ENCODE measurements at places on chromosomes 1 and 21.

DNA sequence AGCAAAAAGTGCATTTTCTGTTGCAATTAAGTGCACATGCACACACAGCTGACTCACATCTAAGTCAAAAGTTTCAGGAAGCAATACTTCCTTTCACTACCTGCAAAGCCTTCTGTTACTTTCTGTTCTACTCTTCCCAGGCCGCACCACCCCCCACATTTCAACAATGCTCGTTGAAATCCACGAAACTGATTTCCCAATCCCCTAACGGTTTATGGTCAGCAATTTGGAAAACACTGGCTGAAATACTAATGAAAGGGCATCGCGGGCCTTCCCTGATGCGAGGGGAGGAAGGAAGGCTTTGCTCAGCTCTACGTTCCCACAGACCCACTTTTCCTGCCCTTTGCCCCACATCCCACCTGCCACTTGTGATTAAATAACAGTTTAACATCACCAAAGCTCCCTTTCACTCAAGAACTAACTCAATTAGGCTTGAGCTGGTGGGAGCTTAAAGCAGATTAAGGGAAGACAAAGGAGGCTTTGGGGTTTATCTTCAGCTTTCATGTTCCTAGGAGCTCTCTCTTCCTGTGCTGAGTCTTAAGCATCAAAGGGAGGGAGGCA, 243.2 kb upstream of the RAB4A start:
- H3K4me3 ChIP-seq, result no peak overlapping the region
- DNase-seq, result peak; percentile 37
- H3K27me3 ChIP-seq, result no peaks in the 10 kb centered on the region
- H3K4me1 ChIP-seq, result peaks cover 19% of the 10 kb centered on the region

DNA sequence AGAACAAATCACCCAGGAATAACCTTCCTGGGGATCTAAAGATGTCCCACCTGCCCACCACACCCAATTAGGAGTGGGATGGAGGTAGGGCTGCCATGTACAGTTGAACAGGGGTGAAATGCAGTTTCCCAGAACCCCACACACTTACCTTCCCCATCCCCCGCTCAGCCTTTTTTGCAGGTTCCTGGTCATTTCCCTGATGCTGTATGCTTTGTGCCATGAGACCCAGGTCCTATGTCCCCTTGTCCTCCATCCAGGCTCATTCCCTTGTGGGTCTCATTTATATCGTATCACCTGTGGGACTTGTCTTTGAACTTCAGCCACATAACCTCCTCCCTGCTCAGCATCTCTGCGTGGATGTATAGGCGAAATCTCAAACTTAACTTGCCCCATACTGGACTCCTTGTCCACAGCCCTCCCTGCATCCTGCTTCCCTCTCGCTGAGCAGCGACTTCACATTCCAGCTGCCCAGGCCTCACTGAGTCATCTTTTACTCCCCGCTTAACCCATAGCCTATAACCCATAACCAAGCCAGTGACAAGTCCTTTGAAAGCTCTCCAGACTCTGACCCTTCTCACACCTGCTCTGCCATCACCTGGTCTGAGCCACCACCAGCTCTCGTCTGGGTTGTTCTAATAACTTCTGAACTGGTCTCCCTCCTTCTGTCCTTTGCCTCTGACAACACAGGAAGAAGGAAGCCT, 4.7 kb downstream of the LDLRAD2 start:
- no peak overlapping the region for H3K27ac ChIP-seq
- H3K36me3 ChIP-seq, result no peaks in the 10 kb centered on the region
- no peak for DNase-seq
- no peak overlapping the region for H3K4me3 ChIP-seq

DNA sequence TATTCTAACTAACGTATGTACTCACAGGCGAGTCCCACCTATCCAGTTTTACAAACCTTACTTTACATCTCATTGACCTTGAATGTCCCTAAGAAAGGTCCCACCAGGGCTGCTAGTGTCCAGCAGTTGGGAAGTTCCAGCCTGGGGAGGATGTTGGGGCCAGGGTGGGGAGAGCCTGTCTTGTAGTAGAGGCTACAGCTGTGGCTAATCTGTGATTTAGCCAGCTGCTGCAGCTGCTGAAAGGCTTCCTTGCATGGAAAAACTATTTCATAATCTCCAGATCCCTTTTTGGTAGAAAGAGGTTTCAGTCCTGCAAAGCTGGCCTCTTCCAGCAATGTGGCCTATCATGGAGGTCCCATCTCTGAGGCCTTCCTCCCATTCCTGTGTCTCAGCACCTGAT, 23.1 kb downstream of the TNN start:
- no peaks in the 10 kb centered on the region for H3K4me1 ChIP-seq
- H3K4me3 ChIP-seq, result no peak overlapping the region
- no peaks in the 10 kb centered on the region for H3K36me3 ChIP-seq
- DNase-seq, result peak; percentile 21

- no peaks in the 10 kb centered on the region for H3K4me1 ChIP-seq
- peak; percentile 51 for DNase-seq
- H3K27me3 ChIP-seq, result no peaks in the 10 kb centered on the region
- no peak overlapping the region for H3K4me3 ChIP-seq
- H3K36me3 ChIP-seq, result peaks cover 7% of the 10 kb centered on the region
Observed at GRCh38 chr1:28775121-28775942, 36.6 kb upstream of the OPRD1 start.

DNA sequence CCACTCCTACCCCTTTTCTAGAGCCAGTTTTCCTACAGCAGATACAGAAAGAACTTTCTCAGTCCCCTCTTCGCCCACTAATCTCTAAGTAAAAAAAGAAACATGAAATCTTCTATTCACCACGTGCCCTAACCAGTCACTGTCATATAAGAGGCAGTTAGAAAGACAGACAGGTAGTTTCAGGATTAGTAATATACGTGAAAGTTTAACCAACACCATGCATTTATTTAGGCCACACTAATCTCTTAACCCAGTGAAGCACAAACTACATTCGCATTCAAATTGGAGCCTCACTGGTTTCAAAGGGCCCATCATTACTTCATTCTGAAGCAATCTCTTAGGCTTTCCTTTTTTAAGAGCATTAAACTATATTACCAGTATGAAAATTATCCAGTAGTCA, 10.1 kb downstream of the GPATCH2 start:
- no peak for DNase-seq
- no peaks in the 10 kb centered on the region for H3K4me1 ChIP-seq
- H3K4me3 ChIP-seq, result no peak overlapping the region
- peaks cover 7% of the 10 kb centered on the region for H3K36me3 ChIP-seq
- no peaks in the 10 kb centered on the region for H3K27me3 ChIP-seq

DNA sequence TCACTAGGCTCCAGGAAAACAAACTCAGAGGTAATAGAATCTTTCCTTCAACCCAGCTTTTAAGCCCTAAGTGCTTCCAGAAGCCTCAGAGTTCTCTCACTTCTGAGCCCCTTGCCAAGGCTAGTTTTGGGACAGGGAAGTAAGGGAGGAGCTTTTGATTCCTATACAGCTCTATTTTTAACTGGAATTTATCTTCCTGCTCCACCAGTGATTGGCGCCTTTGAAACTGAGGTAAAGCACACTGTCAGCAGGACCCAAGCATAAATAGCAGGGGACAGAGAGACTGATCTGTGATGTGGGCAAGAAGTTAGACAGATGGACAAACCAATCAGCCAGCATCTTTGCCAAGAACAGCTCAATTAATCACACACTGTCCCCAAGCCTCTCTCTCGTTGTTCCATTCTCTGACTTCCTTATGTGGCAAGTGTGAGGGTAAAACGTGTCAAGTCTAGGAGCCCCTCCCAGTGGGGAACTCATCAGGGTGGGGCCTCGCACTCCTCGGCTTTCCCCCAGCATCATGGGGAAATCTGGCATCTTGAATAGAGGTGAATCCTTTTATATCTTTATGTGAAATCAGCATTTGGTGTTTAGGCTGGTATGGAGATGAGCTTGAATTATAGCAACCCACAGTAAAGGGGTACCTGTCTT, 40.2 kb upstream of the MPZL1 start:
- H3K27ac ChIP-seq, result peak overlapping the region; percentile 87
- no peaks in the 10 kb centered on the region for H3K36me3 ChIP-seq
- no peak for DNase-seq
- no peaks in the 10 kb centered on the region for H3K27me3 ChIP-seq
- peaks cover 86% of the 10 kb centered on the region for H3K4me1 ChIP-seq

- no peaks in the 10 kb centered on the region for H3K27me3 ChIP-seq
- H3K4me1 ChIP-seq, result no peaks in the 10 kb centered on the region
- H3K4me3 ChIP-seq, result no peak overlapping the region
- no peak for DNase-seq
- H3K27ac ChIP-seq, result no peak overlapping the region
Observed at GRCh38 chr1:30277911-30278310, 445.5 kb downstream of the MATN1 start.

DNA sequence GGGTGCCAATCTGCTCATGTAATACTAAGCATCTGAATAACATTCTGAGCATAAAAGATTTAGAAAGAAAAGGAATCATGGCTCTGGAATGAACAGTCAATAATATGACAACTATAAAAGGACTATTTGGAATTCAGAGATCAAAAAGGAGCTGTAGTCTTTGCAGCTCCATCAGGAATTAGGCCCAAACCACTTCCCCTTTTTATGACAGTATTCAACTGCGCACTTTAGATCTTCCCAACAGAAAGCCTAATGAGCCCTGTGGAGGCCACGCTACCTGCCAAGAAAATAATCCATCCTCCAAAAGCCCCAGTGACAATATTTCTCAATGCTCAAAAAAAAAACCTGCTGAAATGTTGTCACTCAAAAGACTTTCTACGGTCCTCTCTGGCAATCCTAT, 163.2 kb downstream of the SNX7 start:
- H3K4me3 ChIP-seq, result no peak overlapping the region
- DNase-seq, result no peak
- no peaks in the 10 kb centered on the region for H3K4me1 ChIP-seq
- no peak overlapping the region for H3K27ac ChIP-seq
- H3K27me3 ChIP-seq, result no peaks in the 10 kb centered on the region
- H3K36me3 ChIP-seq, result no peaks in the 10 kb centered on the region

GRCh38 chr1:1758059-1758621, 20.1 kb downstream of the NADK start:
- H3K36me3 ChIP-seq, result peaks cover 75% of the 10 kb centered on the region
- H3K27me3 ChIP-seq, result no peaks in the 10 kb centered on the region
- DNase-seq, result no peak
- H3K4me1 ChIP-seq, result peaks cover 10% of the 10 kb centered on the region

DNA sequence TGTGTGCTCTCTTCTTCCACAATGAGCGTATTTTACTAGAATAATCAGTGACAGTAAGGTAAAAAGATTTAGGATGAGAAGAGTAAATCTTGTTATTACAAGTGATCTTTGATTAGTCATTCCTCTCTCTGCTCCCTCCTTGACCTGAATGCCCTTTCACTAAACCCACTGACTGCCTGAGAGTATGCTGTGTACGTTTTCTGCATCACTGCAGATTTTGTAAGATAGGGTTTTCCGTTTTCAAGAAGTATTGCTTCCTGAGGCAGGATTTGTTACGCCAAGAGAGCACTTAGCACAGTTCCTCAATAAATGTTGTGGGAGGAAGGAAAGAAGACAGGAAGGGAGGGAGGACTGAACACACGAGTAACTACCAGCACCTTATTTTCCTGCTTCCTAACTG, 7.7 kb upstream of the LAMB3 start:
- no peaks in the 10 kb centered on the region for H3K4me1 ChIP-seq
- no peaks in the 10 kb centered on the region for H3K27me3 ChIP-seq
- H3K36me3 ChIP-seq, result no peaks in the 10 kb centered on the region
- no peak for DNase-seq
- H3K4me3 ChIP-seq, result no peak overlapping the region

- H3K4me1 ChIP-seq, result peaks cover 5% of the 10 kb centered on the region
- H3K4me3 ChIP-seq, result no peak overlapping the region
Observed at GRCh38 chr1:35962952-35963351, 32.0 kb downstream of the AGO3 start.

GRCh38 chr1:43427941-43428340, 25.8 kb downstream of the HYI start:
- no peaks in the 10 kb centered on the region for H3K4me1 ChIP-seq
- H3K27me3 ChIP-seq, result no peaks in the 10 kb centered on the region
- no peaks in the 10 kb centered on the region for H3K36me3 ChIP-seq
- no peak overlapping the region for H3K27ac ChIP-seq
- H3K4me3 ChIP-seq, result no peak overlapping the region

GRCh38 chr1:27779122-27779521, 6.1 kb downstream of the STX12 start:
- no peak overlapping the region for H3K27ac ChIP-seq
- peaks cover 25% of the 10 kb centered on the region for H3K4me1 ChIP-seq
- H3K36me3 ChIP-seq, result no peaks in the 10 kb centered on the region
- DNase-seq, result no peak
- H3K4me3 ChIP-seq, result no peak overlapping the region

- no peaks in the 10 kb centered on the region for H3K27me3 ChIP-seq
- H3K27ac ChIP-seq, result no peak overlapping the region
- H3K4me1 ChIP-seq, result no peaks in the 10 kb centered on the region
- H3K36me3 ChIP-seq, result no peaks in the 10 kb centered on the region
- no peak for DNase-seq
Observed at GRCh38 chr1:117710710-117711109, 104.9 kb downstream of the TENT5C start.

- no peak for DNase-seq
- H3K27ac ChIP-seq, result no peak overlapping the region
- no peaks in the 10 kb centered on the region for H3K36me3 ChIP-seq
- no peaks in the 10 kb centered on the region for H3K4me1 ChIP-seq
Observed at GRCh38 chr1:215459136-215459535, 108.0 kb upstream of the KCTD3 start.

- no peaks in the 10 kb centered on the region for H3K4me1 ChIP-seq
- no peaks in the 10 kb centered on the region for H3K27me3 ChIP-seq
- H3K27ac ChIP-seq, result no peak overlapping the region
- no peaks in the 10 kb centered on the region for H3K36me3 ChIP-seq
Observed at GRCh38 chr1:211320980-211321379, 5.7 kb upstream of the TRAF5 start.

- no peak overlapping the region for H3K27ac ChIP-seq
- H3K4me3 ChIP-seq, result no peak overlapping the region
- no peaks in the 10 kb centered on the region for H3K27me3 ChIP-seq
- no peak for DNase-seq
Observed at GRCh38 chr1:162215902-162216301, 146.4 kb downstream of the NOS1AP start.

DNA sequence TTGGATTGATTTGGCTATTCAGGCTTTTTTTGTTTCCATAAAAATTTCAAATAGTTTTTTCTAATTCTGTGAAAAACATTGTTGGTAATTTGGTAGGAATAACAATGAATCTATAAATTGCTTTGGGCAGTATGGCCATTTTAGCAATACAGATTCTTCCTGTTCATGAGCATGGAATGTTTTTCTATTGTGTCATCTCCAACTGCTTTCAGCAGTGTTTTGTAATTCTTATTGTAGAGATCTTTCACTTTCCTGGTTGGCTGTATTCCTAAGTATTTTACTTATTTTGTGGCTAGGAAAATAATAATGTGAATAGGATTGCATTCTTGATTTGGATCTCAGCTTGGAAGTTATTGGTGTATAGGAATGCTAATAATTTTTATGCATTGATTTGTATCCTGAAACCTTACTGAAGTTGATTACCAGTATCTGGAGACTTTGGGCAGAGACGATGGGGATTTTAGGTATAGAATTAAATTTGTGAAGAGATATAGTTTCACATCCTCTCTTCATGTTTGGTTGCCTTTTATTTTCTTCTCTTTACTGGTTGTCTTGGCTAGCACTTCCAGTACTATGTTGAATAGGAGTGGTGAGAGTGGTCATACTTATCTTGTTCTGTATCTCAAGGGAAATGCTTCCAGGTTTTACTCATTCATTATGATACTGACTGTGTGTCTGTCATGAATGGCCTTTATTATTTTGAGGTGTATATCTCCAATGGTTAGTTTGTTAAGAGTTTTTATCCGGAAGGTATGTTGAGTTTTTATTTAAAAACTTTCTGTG, 57.3 kb downstream of the DRAM2 start:
- H3K27ac ChIP-seq, result no peak overlapping the region
- H3K4me1 ChIP-seq, result no peaks in the 10 kb centered on the region
- H3K27me3 ChIP-seq, result no peaks in the 10 kb centered on the region
- DNase-seq, result no peak
- no peaks in the 10 kb centered on the region for H3K36me3 ChIP-seq

All from gastrocnemius medialis (tissue), 4 donors.